Sciatic nerve (tissue), 2 donors: ENCODE measurements at places on chromosomes 5 and 9.

DNA sequence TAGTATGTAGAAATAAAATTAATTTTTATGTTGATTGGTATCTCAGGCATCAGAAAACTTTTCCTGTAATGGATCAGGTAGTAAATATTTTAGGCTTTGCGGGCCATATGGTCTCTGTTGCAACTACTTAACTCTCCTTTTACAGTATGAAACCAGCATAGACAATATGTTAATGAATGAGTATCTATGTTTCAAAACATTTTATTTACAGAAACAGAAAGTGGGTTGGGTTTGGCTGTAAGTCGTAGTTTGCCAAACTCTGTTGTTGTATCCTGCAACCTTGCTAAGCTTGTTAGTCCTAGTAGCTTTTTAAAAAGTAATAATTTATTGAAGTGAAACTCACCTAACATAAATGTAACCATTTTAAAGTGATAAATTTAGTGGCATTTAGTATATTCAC lies 132.1 kb downstream of the NR3C1 start:
- no peak for DNase-seq

DNA sequence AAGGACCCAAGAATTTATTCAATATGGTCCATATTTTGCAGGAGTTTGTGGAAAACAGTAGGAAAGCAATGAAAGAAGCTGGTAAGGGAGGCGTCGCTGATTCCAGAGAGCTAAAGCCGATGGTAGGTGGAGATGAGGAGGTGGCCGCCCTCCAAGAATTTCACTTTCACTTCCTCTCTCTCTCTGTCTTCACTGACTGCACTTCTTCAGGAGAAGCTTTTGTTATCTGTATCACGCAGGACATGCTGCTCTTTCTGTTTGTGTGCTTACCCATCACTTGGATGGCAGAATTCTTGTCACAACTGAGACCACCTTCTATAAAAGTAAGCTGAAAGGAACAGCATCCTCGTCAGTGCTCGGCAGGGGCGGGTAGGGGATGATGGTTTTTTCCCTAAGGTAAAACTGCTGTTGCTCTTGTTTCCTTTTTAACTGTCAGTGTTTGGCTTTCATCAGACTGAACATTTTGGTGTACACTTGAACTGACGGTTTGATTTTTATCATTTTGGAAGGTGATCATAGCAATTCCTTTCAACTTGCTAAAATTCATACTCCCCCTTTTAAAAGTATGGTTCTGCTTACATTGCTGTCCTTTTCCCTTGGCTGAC lies 62.4 kb upstream of the FSD1L start:
- DNase-seq = peak; percentile 63

DNA sequence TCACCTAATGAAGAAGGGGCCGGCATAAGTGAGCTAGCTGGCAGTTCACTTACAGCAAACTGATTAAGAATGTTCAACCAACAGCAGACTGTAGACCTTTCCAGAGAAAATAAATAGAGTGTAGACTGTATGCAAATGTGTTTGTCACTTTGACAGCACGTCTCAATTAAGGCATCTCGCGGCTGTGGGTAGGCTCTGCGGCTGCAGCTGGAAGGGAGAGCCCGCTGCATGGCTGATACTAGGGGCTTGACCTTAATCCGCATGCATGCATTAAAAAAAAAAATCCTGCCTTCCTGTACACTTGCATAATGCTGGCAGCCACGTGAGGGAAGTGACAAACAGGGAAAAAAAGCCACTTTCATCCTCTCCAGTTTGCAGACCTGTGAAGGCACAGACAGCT lies 82.3 kb downstream of the CRB2 start:
- DNase-seq = peak; percentile 6

DNA sequence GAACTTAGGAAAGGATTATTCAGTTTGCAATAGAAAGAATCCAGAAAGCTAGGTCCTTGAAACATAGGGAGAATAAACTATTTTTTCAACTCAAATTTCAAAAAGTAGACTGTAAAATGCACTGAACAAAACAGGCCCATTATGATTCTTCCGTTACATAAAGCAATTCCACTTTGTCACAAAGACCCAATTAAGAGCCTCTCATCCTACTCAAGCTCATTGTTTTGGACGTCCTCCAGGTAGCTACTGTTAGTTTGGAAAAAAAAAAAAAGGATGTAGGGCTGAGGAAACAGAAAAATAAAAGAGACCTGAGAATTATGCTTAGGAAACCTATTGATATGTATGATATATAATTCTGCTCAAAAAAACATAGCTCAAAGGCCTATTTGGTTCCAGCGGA lies 74.0 kb downstream of the DIRAS2 start:
- no peak for DNase-seq

DNA sequence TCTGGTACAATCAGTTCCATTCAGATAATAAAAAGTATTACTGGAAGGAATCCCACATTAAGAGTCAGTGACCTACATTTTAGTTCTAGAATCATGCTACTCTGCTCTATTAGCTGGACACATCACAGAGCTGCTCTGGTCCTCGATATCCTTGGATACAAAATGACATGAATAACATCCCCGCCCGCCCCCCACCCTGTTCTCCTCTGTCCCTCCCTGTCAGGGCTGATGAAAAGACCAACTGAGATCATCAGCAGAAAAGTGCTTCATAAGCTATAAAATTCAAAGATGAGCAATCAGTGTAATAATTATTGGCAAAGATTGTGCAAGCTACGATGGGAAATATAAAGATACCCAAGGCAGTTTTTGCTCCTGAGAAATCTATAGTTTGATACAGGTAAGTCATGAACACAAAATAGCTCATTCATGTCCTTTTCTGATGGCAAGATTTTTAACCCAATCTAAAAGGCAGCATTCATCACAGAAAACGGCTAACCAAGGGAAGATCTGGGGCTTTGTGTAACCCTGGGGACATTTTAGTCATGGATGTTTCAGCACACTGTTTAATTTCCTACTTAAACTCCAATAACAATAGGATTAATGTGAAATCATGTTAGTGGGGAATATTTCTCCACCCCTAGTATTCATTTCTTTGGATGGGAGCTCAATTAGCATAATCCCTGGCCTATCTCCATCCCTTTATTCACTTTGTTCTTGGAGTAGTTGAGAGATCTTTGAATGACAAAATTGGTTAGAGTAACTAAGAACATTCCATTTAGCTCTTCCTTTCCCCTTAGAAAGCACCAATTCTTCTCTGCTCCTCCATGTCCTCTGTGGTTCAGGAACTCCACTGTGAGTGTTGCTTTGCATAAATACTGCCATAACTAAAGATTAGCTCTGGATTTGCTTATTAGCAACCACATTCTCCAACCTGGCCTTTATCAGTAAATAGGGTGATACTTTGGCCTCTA lies 459.4 kb upstream of the GRIA1 start:
- DNase-seq = no peak

DNA sequence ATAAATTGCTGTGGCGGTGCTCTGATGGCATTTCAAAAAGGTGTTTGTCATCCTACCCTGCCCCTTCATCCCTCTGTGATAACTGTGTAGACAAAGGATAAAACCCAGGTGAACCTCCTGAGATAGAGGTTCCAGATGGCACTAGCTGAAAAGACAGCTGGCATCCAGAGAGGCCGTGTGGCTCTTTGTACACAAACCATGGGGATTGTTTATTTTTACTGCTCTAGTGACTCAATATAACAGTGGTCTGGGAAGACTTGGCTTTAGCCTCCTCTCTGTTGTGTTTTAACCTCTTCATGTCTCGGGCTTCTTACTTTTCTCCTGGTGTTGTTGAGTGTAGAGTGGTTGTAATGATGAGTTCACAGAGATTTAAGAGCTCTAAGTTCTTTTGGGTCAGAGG lies 48.8 kb downstream of the SH3GL2 start:
- no peak for DNase-seq

DNA sequence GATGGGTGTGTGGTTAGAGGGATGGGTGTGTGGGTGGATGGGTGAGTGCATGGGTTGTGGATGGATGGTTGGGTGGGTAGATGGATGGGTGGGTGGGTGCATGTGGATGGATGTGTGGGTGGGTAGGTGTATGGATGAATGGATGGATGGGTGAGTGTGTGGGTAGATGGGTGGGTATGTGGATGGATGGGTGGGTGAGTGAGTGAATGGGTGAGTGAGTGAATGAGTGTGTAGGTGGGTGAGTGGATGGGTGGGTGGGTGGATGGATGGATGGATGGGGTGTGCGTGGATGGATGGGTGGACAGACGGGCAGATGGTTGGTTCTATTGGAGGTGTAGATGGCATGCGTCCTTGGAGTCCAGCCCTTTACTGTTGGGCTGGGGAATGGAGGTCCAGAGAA lies 17.2 kb downstream of the STKLD1 start:
- DNase-seq = no peak

GRCh38 chr5:102867992-102868662 lies 113.0 kb downstream of the PAM start:
- DNase-seq = no peak

- DNase-seq = no peak
These were observed at the start of gene HAVCR1 for GRCh38 chr5:157059093-157059539. HAVCR1 (minus strand) TSS chr5:157059116; CDS start chr5:157057943, 1,173 bp downstream.

DNA sequence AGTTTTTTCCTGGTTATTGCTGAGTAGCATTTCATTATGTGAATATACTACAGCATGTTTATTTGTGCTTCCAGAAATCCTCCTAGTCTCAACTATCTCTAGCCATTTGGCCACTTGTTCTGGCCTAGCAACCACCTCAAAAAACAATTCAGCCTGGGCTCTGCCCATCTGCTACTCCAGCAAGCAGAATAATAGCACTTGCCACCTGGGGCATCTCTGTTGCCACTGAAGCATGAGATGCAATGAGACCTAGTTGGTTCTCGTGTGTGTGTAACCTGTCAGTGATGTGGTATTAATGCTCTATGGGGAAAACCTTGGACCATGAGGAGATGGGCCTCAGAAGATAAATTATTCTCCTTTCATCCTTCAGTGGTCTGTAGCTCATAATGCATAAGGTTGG lies 129.5 kb downstream of the RNF180 start:
- DNase-seq = no peak

GRCh38 chr5:161342886-161343285 lies 203.6 kb downstream of the GABRB2 start:
- no peak for DNase-seq

DNA sequence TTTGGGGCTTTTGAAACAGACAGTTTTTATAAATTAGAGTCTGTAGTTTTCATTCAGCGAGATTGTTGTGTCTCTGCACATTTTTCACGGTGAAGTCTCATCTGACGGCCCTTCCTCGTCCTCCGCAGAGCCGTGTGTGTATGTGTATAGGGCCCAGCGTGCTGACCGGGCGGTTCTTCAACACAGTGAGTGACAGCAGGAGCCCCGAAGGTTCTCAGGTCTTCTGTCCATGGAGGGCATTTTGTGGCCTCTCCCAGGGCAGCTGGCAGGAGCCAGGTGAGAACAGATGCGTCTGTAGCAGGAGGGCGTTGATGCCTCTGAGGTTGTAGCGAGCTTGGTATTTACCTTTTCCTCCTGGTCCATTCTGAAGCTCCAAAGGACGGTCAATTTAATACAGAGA lies 116.0 kb upstream of the LPCAT1 start:
- DNase-seq = no peak

- DNase-seq = no peak
These were observed 3.2 kb upstream of the NSD1 start for GRCh38 chr5:177130211-177131018.

DNA sequence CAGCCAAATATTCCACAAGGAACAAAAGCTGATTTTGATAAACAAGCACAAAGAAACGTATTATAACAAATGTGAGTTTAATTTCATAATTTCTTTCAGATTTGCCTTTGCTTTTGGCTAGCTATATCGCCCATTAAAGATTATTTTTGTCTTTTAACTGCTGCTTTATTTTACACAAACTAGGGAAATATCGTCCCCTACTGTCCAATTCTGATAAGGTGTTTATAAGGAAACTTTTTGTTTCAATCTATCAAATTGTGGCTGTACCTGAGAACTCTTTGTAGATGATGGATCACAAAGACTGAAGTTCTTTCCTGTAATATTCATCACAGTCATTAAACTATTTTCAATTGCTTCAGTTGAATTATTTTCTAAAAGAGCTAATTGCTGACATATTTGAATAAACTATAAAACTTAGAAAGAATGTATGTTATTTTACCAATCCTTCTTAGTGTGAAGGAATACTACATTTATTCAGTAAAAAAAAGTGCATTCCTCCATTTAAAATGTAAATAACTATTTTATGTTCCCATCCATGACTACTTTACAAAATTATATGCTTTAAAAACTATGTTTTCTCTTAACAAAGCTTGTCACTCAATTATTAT lies 431.3 kb upstream of the ITGA1 start:
- no peak for DNase-seq
